ENCODE measurements at places on chromosomes 7 and 10. TPM values are rescaled to one million over a fixed set of nuclear protein-coding genes. Genes with fewer than 3 reads are reported as not detected.

DNA sequence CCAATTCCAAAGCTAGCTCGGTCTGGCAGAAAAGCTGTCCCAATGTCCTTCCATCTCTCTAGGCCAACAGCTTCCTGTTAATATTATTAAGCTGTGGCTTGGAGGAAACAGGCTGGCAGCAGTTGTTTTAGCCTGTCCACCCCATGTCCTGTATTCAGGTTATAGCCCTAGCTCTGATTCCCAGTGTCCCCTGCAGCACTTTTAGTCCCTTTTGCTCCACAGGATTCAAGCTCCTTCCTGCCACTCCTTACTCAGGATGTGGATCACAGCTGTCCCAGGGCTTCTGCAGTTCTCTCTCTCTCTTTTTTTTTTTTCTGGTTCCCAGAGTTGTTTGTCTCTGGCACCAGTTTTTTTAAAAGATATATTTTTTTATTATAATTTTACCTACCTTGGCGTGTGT, 85.2 kb downstream of the PPP1R17 start:
- no peaks in the 10 kb centered on the region for H3K27me3 ChIP-seq
- no peaks in the 10 kb centered on the region for H3K4me1 ChIP-seq
- no peak overlapping the region for H3K27ac ChIP-seq
- no peak for DNase-seq
- no peaks in the 10 kb centered on the region for H3K36me3 ChIP-seq

GRCh38 chr7:127946847-127947246, 84.4 kb downstream of the LRRC4 start:
- peak; percentile 54 for DNase-seq
- H3K27ac ChIP-seq = no peak overlapping the region
- no peak overlapping the region for H3K4me3 ChIP-seq
- peaks cover 10% of the 10 kb centered on the region for H3K4me1 ChIP-seq
- peaks cover 5% of the 10 kb centered on the region for H3K36me3 ChIP-seq

The ZCWPW1 gene
- 0.56 TPM for total RNA-seq

DNA sequence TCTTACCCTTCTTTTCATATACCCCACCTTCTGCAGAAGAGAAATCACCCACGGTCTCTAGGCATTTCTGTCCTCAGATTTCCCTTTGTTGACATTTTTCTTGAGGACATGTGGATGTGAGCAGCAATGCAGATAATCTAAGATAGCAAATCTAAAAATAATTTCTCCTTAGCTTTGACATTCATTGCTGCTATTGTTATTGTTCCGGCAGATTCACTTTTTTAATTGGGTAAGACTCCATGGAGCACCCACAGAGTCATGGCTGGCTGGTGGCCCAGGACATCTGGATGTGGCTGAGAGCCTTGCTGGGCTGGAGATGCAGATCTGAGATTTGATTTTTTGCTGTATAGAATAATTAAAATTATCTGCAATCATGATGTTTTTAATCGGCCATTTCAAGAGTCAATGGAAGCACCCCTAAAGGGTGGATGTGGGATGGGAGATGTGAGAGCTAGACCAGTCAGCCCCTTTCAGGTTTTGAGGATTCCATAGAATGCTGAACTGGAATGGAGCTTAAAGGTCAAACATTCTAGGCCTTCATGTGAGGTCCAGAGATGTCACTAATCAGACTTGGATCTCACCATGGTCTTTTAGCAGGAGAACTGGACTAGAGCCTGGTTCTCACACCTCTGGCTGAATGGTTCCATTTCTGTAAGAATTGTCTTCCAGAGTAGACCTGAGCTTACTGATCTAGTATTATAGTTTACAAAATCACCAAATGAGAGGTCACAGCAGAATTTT, 37.5 kb downstream of the TAS2R41 start:
- no peak overlapping the region for H3K4me3 ChIP-seq
- no peak overlapping the region for H3K27ac ChIP-seq
- no peaks in the 10 kb centered on the region for H3K36me3 ChIP-seq
- peaks cover 6% of the 10 kb centered on the region for H3K4me1 ChIP-seq
- DNase-seq = no peak

DNA sequence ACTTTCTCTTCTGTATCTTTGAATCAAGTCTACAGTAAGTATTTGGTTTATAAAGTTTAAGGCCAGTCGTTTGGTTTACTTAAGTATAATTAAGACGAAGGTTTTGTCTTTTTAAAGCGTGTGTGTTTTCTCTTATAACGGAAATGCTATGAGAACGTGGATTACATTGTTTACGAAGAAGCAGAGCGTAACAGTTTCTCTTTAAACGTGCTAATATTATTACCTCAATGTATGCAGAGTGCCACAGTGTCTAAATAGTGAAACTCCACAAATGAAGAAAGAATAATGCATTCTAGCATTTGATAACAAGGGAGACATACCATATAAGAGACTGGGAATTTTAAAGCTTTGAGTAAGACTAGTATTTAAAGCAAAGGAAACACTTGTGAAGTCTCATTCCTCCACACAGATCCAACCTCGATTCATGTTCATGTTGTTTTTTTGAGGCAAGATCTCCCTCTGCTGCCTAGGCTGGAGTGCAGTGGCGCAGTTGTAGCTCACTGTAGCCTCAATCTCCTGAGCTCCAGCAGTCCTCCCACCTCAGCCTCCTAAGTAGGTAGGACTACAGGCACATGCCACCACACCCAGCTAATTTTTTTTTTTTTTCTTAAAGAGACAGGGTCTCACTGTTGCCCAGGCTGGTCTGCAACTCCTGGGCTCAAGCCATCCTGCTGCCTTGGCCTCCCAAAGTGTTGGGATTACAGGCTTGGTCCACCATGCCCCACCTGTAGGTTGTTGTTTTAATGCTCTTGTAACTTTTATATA, 75.1 kb downstream of the ANKRD61 start:
- H3K4me3 ChIP-seq = peak overlapping the region; percentile 73
- H3K4me1 ChIP-seq = no peaks in the 10 kb centered on the region
- H3K27ac ChIP-seq = 0 out of 2 replicates have a peak overlapping the region, but pooled peaks have one; percentile 2

GRCh38 chr7:47180516-47180826, 401.4 kb downstream of the TNS3 start:
- peaks cover 7% of the 10 kb centered on the region for H3K4me1 ChIP-seq
- H3K4me3 ChIP-seq = no peak overlapping the region
- no peak for DNase-seq
